Activated naive CD8-positive, alpha-beta T cell treated with anti-CD3 and anti-CD28 coated beads for 36 hours (primary cell): ENCODE measurements at places on chromosomes 2 and 18.

- peaks cover 2% of the 10 kb centered on the region for H3K27me3 ChIP-seq
- H3K36me3 ChIP-seq, result peaks cover 6% of the 10 kb centered on the region
- H3K4me3 ChIP-seq, result no peak overlapping the region
- H3K27ac ChIP-seq, result peak overlapping the region; percentile 85
These were observed 23.9 kb downstream of the CTLA4 start for GRCh38 chr2:203891474-203891873.

- no peak overlapping the region for H3K27ac ChIP-seq
- peaks cover 10% of the 10 kb centered on the region for H3K27me3 ChIP-seq
- DNase-seq, result no peak
These were observed 51.1 kb downstream of the NABP1 start for GRCh38 chr2:191728750-191729624.

- no peak for DNase-seq
- no peaks in the 10 kb centered on the region for H3K36me3 ChIP-seq
- H3K27me3 ChIP-seq, result no peaks in the 10 kb centered on the region
These were observed 26.7 kb downstream of the RAMP1 start for GRCh38 chr2:237885931-237886684.

- peaks cover 22% of the 10 kb centered on the region for H3K36me3 ChIP-seq
- no peak for DNase-seq
- H3K4me3 ChIP-seq, result no peak overlapping the region
- no peaks in the 10 kb centered on the region for H3K27me3 ChIP-seq
These were observed 193.4 kb downstream of the NBAS start for GRCh38 chr2:15367715-15368114.

GRCh38 chr2:182858671-182859070 lies 7.8 kb downstream of the FRZB start:
- no peak overlapping the region for H3K27ac ChIP-seq
- no peak for DNase-seq

DNA sequence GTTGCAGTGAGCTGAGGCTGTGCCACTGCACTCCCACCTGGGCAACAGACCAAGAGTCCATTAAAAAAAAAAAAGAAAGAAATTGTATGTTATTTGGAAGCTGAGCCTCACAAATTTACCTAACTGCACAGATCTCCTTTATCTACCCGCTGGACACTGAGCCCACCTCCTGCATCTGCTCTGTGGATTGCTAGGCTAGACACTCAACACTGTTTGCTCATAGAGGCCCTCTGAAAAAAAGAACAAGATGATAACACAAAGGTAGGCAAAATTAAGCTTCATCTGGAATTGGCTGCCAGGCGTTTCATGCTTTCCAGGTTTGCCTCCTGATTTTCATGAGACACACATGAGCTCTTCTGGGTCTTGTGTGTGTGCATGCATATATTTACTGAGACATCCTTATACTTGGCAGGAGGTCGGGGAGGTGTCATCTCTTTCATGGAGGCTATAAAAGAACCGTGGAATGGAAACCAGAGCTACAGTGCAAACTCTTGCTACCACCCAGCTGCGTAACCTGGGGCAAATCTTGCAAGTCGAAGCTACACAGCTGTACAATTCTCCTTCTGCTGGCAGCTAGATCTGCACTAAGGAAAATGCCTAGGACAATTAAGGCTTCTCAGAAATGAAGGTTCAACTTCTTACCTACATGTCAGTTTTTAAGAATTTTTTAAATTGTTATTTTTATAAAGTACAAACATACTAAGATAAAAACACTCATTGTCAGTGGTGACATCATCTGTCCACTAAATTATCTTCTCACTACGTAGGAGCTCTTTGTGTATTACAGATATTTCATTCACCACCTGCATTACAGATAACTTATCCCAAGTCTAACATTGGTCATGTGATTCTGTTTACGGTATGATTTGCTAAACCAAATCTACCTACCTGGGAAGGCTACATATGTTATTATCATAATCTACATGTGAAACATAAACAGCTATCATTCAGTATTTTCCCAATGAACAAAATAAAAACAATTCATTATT lies 63.1 kb downstream of the CABYR start:
- H3K27ac ChIP-seq, result no peak overlapping the region
- no peaks in the 10 kb centered on the region for H3K36me3 ChIP-seq
- no peak overlapping the region for H3K4me3 ChIP-seq
- DNase-seq, result no peak
- no peaks in the 10 kb centered on the region for H3K27me3 ChIP-seq
- no peaks in the 10 kb centered on the region for H3K4me1 ChIP-seq

DNA sequence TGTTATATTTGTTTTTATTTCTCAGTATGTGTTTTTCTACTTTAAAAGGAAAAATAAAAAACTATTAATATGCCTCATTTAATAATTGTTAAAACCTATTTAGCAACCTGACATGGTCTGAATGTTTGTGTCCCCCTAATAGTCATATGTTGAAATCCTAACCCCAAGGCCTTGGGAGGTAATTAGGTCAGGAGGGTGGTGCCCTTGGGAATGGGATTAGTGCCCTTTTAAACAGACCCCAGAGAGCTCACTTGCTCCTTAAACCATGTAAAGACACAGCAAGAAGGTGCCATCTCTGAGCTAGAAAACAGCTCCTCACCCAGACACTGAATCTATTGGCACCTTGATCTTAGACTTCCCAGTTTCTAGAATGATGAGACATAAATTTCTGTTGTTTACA lies 71.8 kb downstream of the CHST9 start:
- no peak overlapping the region for H3K27ac ChIP-seq
- H3K36me3 ChIP-seq, result no peaks in the 10 kb centered on the region
- no peak overlapping the region for H3K4me3 ChIP-seq
- no peaks in the 10 kb centered on the region for H3K27me3 ChIP-seq
- no peak for DNase-seq

GRCh38 chr2:190149908-190150307 lies 87.4 kb upstream of the MSTN start:
- H3K36me3 ChIP-seq, result no peaks in the 10 kb centered on the region
- DNase-seq, result no peak
- H3K27me3 ChIP-seq, result no peaks in the 10 kb centered on the region
- H3K4me3 ChIP-seq, result no peak overlapping the region
- H3K27ac ChIP-seq, result no peak overlapping the region

- no peak for DNase-seq
- H3K36me3 ChIP-seq, result no peaks in the 10 kb centered on the region
- no peak overlapping the region for H3K4me3 ChIP-seq
- no peaks in the 10 kb centered on the region for H3K4me1 ChIP-seq
- H3K27me3 ChIP-seq, result no peaks in the 10 kb centered on the region
- no peak overlapping the region for H3K27ac ChIP-seq
These were observed 223.2 kb upstream of the PXDN start for GRCh38 chr2:1967242-1968208.

DNA sequence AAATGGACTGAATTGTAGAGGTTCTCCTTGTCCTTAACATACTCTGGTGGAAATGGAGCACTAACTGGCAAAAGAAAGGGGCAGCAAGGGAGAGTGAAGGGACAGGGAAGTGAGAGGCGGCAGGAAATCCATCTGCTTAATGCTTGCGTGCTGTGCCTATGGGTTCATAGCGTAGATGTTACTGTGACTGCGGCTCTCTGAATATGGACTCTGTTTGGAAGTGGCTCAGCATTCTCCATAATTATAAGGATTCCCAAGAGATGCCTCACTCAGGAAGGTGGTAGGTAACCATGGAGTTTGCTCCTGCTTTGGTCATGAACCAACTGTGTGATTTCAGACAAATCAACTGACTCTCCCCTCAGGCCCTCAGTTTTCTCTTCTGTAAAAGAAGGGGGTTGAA lies 50.0 kb downstream of the MYO3B start:
- H3K27ac ChIP-seq, result no peak overlapping the region
- peaks cover 2% of the 10 kb centered on the region for H3K4me1 ChIP-seq
- no peaks in the 10 kb centered on the region for H3K36me3 ChIP-seq
- DNase-seq, result no peak
- no peak overlapping the region for H3K4me3 ChIP-seq

- H3K4me3 ChIP-seq, result no peak overlapping the region
- H3K27ac ChIP-seq, result peak overlapping the region; percentile 47
- peaks cover 29% of the 10 kb centered on the region for H3K36me3 ChIP-seq
- no peaks in the 10 kb centered on the region for H3K4me1 ChIP-seq
These were observed 48.8 kb downstream of the EIF5B start for GRCh38 chr2:99386011-99386410.

GRCh38 chr2:54722641-54723040 lies 821 bp upstream of the EML6 start:
- no peaks in the 10 kb centered on the region for H3K36me3 ChIP-seq
- no peak for DNase-seq
- peaks cover 29% of the 10 kb centered on the region for H3K4me1 ChIP-seq
- H3K4me3 ChIP-seq, result peak overlapping the region; percentile 86

DNA sequence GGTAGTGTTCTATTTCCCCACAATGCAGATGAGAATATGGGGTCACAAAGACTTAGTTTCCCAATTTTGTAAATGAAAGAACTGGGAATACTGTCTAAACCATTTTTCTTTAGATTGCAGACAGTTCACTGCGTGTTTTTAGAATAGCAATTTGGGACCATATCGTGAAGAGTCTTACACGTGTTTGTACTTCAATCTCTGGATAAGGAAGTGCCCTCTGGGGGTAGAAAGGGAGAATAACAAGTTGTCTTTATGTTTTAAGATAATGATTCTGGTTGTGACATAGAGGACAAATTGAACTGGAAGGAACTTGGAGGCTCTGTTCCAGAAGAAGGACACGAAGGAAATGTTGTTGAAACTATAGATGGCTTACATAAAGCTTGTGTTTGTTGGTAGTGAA lies 457.7 kb downstream of the CBLN2 start:
- H3K27me3 ChIP-seq, result peaks cover 5% of the 10 kb centered on the region
- no peak for DNase-seq
- no peak overlapping the region for H3K27ac ChIP-seq
- no peaks in the 10 kb centered on the region for H3K4me1 ChIP-seq

- no peak overlapping the region for H3K27ac ChIP-seq
- H3K4me1 ChIP-seq, result peaks cover 42% of the 10 kb centered on the region
- H3K36me3 ChIP-seq, result peaks cover 37% of the 10 kb centered on the region
- no peaks in the 10 kb centered on the region for H3K27me3 ChIP-seq
These were observed 59.2 kb downstream of the TTC39C start for GRCh38 chr18:24073791-24074190.

DNA sequence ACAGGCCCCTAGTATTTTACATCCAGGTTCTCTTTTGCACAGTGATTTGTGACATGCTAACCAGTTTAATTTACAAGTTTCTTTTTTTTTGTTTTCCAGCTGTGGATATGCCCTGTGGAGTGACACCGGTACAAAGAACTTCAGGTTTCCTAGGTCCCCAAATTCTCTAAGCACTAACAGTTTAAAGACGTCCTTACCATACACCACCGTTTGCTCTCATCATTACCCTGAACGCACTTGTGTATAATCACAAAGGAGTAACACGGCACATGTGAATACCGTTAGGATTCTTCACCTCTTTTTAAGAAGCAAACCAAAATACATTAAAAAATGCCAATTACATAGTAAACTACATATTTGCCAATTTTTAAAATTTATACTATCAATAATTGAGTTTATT lies 853 bp downstream of the LANCL1 start:
- H3K27me3 ChIP-seq, result no peaks in the 10 kb centered on the region
- peaks cover 26% of the 10 kb centered on the region for H3K4me1 ChIP-seq
- no peak for DNase-seq
- H3K27ac ChIP-seq, result peak overlapping the region; percentile 39
- H3K36me3 ChIP-seq, result peaks cover 25% of the 10 kb centered on the region

DNA sequence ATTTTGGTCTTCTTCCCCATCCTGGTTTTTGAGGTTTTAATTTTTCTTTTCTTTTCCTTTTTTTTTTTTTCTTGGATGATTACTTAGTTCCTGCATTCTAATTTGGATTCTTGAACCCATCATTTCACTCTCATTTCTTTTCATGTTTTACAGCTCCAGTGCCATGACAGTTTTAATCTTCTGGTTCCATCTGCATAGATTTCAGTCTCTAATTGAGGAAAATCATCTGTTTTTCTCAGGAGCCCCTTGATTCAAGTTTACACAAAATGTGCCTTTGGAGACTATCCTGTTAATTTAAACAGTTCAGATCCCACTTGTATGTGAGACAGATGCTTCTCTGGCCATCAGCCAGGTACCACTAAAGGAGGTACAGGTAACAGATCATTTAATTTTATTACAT lies 379.9 kb downstream of the PIK3C3 start:
- no peaks in the 10 kb centered on the region for H3K4me1 ChIP-seq
- DNase-seq, result no peak
- no peak overlapping the region for H3K27ac ChIP-seq
- no peak overlapping the region for H3K4me3 ChIP-seq
- no peaks in the 10 kb centered on the region for H3K36me3 ChIP-seq
- H3K27me3 ChIP-seq, result no peaks in the 10 kb centered on the region

- no peak overlapping the region for H3K27ac ChIP-seq
- peaks cover 3% of the 10 kb centered on the region for H3K4me1 ChIP-seq
These were observed 40.6 kb downstream of the MOB4 start for GRCh38 chr2:197556456-197556855.

DNA sequence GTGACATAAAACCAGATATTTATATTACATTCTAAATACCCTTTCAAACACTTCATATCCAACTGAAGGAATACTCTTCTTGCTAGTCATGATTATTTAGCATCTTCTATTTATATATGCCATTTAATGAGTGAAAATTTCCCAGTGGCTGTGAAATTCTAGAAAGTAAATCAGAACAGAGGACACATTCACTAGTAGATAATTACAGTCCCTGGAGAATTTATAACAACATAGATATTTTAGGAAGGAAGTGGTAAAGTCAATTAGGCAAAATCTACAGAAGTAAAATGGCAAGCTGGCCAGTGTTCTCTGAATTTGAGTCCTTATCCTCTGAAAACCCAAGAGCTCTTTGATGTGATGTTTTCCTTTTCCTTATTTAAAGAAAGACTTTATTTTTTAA lies 121.8 kb downstream of the PMAIP1 start:
- no peaks in the 10 kb centered on the region for H3K4me1 ChIP-seq
- H3K36me3 ChIP-seq, result no peaks in the 10 kb centered on the region
- no peak overlapping the region for H3K4me3 ChIP-seq
- no peak for DNase-seq

DNA sequence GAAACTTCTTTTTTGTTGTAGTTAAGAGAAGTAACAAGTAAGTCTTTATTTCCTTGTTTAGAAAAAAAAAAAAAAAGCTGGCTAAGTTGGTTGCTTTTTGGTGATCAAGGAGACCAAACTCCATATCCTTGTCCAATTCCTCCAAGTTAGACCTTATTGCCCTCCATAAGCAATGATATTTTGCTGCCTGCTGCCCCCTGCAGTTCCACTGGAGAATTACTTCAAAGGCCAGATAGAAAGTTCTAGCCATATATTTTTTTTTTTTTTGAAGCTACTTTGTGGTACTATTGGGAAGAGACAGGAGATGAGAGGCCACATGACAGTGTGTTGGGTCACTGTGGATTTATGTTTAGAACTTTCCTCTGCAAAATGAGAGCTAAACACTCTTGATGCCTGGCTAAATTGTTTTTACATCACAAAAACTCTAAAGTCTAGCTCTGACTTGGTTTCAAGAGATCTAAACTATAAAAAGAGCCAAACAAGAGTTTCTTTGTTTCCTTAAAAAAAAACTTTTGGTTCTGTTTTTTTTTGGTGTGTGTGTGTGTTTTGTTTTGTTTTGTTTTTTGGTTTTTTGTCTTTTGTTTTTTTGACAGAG lies 80.7 kb upstream of the RASGRP3 start:
- H3K4me1 ChIP-seq, result no peaks in the 10 kb centered on the region
- H3K4me3 ChIP-seq, result no peak overlapping the region
- peak; percentile 33 for DNase-seq
- no peaks in the 10 kb centered on the region for H3K36me3 ChIP-seq
- no peak overlapping the region for H3K27ac ChIP-seq
- peaks cover 4% of the 10 kb centered on the region for H3K27me3 ChIP-seq

GRCh38 chr2:85994421-85994777 lies 105.6 kb upstream of the ST3GAL5 start:
- H3K27ac ChIP-seq, result peak overlapping the region; percentile 68
- DNase-seq, result no peak
- no peaks in the 10 kb centered on the region for H3K36me3 ChIP-seq
- peaks cover 47% of the 10 kb centered on the region for H3K4me1 ChIP-seq
